ENCODE measurements at places on chromosomes 13 and 19.

GRCh38 chr13:113928685-113929627 is 44.9 kb downstream of the C13orf46 start:
- H3K36me3 ChIP-seq = no peaks in the 10 kb centered on the region
- DNase-seq = no peak
- H3K4me3 ChIP-seq = no peak overlapping the region
- peaks cover 4% of the 10 kb centered on the region for H3K27me3 ChIP-seq
- H3K27ac ChIP-seq = no peak overlapping the region

DNA sequence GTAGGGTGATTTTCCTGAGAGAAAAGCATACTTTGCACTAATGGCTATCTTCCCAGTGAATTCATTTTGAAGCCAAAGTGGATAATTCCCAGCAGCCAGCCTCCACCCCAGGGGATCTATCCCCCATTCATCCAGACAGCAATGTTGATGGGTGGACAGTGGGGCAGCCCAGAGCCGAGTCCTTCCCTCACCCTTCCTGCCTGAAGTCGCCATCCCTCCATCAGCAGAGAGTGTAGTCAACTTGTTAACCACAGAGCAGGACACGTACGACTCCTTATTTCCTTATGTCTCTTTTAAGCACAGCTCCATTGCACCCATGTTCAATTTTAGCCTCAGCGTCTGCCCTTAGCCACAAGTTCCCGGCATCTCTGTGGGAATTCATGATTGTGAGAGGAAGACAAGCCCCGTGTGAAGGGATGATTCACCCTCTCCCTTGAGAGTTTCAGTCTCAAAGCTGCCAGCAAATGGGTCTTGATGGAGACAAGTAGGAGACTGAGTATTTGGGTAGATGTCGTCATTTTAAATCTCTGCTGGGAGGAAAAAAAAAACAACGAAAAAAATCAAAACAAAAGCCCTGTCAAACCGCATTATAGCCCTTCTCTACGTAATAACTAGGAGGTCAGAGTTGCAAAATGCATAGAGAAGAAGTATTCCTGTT is 58.3 kb upstream of the MEDAG start:
- no peaks in the 10 kb centered on the region for H3K27me3 ChIP-seq
- H3K27ac ChIP-seq = no peak overlapping the region
- peaks cover 26% of the 10 kb centered on the region for H3K4me1 ChIP-seq
- peak; percentile 23 for DNase-seq

DNA sequence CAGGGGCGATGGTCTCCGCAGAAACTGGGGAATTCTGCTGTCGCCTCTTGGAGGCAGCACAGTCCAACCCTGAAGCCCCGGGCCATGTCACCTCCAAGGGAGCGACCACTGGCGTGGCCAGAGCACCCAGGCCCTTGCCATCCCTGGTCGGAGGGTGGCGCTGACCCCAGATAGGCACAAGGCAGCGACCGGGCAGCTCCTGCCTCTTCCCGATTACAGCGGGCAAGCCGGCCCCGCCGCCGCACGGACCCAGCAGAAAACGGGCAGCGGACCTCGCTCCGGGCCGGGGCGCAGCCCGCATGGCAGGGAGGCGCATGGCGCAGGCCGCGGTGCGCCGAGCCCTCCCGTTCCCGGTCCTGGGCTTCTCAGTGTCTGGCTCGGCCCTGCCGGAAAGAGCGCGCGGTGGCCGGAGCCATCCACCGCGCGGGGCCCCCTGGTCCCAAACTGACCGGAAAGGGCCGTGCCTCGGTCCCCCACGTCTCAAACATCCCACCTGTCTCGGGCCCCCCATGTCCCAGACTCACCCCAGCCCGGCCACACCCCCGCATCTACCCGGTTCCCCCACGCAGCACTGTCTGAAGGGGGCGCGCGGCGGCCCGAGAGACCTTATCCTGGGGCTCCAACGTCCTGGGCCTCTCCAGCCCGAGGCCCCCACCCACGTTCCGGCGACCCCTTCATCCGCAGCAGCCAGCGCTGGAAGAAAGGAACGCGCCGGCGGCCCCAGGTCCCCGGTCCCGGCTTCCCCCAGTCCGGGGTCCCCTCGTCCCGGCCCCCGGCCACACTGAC is 727 bp downstream of the CERS1 start:
- H3K27ac ChIP-seq = no peak overlapping the region
- H3K27me3 ChIP-seq = peaks cover 17% of the 10 kb centered on the region
- no peak overlapping the region for H3K4me3 ChIP-seq
- DNase-seq = no peak
- peaks cover 11% of the 10 kb centered on the region for H3K4me1 ChIP-seq
- H3K36me3 ChIP-seq = peaks cover 14% of the 10 kb centered on the region

GRCh38 chr13:32976056-32976805 is 40.0 kb upstream of the KL start:
- DNase-seq = no peak
- H3K4me3 ChIP-seq = no peak overlapping the region
- no peak overlapping the region for H3K27ac ChIP-seq
- no peaks in the 10 kb centered on the region for H3K27me3 ChIP-seq

- peaks cover 33% of the 10 kb centered on the region for H3K27me3 ChIP-seq
- H3K36me3 ChIP-seq = no peaks in the 10 kb centered on the region
- DNase-seq = no peak
- H3K4me1 ChIP-seq = no peaks in the 10 kb centered on the region
These were observed 8.0 kb upstream of the AMER2 start for GRCh38 chr13:25179832-25180774.

- H3K27me3 ChIP-seq = peaks cover 66% of the 10 kb centered on the region
- DNase-seq = no peak
- H3K36me3 ChIP-seq = no peaks in the 10 kb centered on the region
- H3K4me3 ChIP-seq = no peak overlapping the region
These were observed 29.3 kb downstream of the GSX1 start for GRCh38 chr13:27821566-27821965.

DNA sequence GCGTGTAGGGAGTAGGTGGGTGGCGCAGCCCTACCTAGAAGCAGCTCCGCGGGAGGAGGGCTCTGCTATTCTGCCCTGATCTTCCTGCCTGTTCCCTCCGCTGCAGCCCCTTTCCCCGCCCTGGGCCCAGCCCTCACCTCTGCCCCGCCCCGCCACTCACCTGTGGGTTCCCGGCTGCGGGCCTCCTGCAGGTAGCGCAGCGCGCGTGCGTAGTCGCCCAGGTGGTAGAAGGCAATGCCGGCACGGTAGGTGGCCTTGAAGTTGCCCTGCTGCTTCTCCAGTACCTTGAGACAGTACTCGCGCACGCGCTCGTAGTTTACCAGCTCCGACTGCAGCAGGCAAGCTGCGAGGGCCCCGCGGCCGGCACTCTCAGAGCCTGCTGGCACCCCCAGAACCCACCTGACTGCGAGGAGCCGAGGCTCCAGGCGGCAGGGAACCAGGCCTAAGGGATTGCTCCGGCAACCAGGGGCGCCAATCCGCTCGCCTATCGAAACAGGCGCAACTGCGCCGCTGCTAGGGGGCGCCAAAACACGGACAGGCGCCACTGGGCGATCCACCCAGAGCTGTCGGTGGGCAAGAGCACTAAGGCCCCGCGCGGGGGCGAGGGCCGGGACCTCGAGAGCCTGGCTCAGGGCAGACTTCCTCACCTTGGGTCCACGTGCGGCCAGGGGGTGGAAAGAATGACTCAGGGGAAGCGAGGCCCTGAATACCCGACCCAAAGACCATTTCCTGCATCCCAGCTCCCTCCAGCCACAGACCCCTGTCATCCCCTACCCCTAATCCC is 965 bp downstream of the TTC9B start:
- DNase-seq = no peak
- no peak overlapping the region for H3K4me3 ChIP-seq
- H3K27ac ChIP-seq = no peak overlapping the region
- H3K4me1 ChIP-seq = peaks cover 14% of the 10 kb centered on the region
- H3K27me3 ChIP-seq = peaks cover 33% of the 10 kb centered on the region

DNA sequence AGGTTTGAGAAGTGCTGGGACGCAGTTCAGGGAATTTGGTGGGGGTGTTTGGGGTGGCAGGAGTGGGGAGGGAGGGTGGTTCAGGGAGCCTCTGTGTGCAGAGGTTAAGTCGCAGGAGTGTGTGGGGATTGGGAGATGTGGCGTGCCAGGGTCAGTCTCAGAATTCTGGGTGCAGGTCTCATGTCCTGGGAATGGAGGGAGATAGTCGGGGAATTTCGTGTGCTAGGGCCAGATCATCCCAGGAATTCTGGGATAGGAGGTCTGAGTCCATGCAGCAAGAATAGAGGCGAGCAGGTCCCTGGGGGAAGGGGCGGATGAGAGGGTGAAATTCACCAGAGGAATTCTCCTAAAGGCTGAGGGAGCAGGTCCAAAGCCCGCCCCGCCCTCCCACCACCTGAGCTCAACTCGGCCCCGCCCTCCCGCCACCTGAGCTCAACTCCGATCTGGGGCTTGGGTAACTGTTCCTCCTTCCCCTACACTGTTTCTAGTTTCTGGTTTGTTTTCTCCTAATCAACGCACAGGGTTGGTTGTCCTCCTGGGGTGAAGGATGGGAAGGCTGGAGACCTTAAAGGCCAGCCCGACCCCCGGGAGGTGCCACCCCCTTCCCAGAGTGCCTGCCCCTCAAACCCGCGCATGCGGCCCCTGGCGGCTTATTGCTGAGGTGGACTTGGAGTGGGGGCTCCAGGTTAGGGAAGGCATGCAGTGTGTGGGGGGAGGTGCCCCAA is 15.2 kb downstream of the KCNC3 start:
- DNase-seq = no peak
- no peak overlapping the region for H3K4me3 ChIP-seq
- no peaks in the 10 kb centered on the region for H3K36me3 ChIP-seq
- H3K27ac ChIP-seq = no peak overlapping the region
- H3K27me3 ChIP-seq = peaks cover 81% of the 10 kb centered on the region
